Breast epithelium (tissue), 4 donors: ENCODE measurements at places on chromosomes 13 and 19. TPM values are rescaled to one million over a fixed set of nuclear protein-coding genes. Genes with fewer than 3 reads are reported as not detected.

DNA sequence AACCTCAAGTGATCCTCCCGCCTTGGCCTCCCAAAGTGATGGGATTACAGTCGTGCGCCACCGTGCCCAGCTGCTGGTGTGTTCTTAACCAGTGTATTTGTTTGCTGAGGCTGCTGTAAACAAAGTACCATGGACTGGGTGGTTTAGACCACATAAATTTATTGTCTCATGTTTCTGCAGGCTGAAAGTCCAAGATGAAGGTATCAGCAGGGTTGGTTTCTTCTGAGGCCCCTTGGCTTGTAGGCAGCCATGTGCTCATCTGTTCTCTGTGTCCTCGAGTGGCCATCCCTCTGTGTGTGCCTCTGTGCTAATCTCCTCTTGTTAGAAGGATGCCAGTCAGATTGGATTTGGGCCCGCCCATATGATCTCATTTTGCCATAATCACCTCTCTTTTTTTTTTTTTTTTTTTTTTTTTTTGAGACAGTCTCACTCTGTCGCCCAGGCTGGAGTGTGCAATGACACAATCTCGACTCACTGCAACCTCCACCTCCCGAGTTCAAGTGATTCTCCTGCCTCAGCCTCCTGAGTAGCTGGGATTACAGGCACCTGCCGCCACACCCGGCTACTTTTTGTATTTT lies 31.8 kb downstream of the PEX11G start:
- DNase-seq = no peak

DNA sequence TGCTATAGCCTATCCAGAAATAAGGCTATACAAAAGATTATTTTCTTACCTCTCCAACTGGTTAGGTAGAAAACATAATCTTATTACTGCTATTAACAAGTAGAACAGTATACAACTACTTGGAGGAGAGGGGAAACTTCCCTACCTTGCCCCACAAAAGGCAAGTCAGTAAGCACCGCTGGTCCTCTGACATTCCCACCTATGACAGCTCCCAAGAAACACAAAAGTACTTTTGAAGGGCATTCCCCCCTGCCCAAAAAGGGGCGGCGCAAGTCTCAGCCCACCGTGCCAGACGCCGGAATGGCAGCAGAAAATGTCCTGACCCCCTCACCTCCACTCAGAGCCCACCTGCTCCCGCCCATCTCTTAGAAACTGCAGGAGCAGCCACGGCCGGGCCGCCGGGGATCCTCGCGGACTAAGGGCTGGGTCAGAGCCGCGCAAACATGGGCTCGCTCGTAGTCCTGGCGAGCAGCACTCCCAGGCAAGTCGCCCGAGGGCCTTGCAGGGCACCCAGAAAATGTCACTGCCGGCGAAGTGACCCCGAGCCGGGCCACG lies 437 bp downstream of the SUCLA2 start:
- DNase-seq = peak; percentile 52

- no peak for DNase-seq
Observed at GRCh38 chr13:88637935-88638334, 966.8 kb downstream of the SLITRK5 start.

DNA sequence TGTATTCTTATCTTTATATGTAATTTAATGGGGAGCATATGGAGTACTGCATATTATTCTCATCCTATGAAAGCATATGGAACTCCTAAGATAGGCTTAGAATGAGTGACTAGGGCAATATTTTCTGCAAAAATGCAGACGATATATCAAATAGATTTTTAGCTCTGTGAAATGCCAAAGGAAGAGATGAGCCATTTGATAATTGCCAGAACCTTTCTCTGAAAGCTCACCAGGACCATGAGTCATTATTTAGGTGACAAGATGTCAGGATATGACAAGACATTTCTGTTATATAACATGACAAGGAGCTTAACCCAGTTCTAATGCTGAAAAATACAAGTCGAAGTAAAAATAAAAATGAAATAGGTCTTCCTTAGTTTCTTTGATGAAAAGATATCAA lies 145.0 kb downstream of the SLITRK6 start:
- no peak for DNase-seq

DNA sequence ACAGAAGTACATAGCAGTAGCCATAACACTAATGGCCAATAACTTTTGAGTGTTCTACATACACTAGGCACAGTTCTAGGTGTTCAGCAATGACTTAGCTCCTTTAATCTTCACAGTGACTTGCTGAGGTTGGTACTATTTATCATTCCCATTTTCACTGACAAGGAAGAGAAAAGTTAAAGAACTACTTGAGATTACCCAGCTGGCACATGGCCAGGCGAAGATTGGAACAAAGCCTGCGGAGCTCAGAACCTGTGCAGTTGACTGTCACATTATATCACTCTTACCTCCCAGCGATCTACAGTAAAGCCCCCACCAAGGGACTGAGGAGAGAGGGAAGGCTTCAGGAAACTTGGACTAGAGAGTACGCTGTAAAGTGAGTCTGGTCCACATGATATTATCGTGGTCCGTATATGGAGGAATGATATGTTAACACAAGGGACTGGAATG lies 42.4 kb upstream of the WDFY2 start:
- DNase-seq = no peak

DNA sequence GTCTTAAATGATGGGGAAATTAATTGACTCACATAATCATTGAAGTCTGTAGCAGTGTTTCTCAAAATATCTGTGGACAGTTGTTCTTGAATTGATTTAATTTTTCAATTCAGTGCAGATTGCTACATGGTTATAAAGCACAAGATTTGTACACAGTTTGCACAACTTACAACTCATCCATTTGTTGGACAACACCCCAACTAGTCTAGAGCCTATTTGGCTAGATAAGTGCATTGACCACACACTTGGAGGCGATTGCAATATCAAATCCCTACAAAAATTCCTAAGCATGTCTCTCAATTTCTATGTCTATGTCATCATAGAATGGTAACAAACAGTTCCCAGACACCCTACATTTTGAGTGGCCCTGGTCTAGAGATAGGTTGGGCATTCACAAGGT lies 48.0 kb upstream of the IPO5 start:
- DNase-seq = no peak

- peak; percentile 78 for DNase-seq
Observed at GRCh38 chr19:47790398-47790814, 11.9 kb downstream of the SELENOW start.

DNA sequence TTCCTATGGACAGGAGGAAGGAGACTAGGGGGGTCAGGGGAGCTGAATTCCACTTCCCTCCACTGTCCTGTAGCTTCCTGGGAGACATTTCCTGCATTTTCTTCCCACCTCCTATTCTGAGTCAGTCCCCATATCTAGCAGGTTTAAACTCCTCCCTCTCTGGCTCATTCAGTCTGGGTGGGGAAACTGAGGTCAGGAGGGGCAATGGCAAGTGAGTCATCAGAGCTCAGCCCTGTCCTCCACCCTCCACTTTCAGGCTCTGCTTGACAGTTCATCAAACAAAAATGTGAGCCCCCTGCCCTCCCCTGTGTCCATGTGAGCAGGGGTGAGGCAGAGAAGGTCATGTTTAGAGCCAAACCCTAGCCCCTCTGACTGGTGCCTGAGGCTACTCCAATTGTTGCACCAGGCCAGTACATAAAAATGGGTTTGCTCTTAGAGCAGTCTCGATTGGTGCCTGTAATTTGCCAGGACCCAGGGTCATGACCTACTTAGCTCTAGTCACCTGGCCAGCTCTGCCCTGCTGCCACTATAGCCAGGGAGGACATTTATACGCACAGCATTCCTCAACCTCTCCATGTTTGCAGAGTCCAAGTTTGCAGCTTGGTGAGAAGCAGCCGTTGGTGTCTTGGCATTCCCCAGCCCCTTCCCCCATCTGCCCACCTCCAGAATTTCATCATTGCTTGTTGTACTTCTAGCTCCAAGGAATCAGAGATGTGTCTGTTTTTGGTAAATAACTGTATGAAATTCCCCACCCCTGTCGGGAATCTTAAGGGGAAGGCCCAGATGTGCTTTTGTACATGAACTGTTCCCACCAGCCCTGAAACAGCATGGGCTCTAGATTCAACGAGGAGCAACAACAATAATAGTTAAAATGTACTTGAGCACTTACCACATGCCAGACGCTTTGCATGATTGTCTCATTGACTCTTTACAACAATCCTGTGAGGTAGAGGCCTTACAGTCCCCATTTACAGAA lies 20.7 kb downstream of the SAMD4B start:
- no peak for DNase-seq

DNA sequence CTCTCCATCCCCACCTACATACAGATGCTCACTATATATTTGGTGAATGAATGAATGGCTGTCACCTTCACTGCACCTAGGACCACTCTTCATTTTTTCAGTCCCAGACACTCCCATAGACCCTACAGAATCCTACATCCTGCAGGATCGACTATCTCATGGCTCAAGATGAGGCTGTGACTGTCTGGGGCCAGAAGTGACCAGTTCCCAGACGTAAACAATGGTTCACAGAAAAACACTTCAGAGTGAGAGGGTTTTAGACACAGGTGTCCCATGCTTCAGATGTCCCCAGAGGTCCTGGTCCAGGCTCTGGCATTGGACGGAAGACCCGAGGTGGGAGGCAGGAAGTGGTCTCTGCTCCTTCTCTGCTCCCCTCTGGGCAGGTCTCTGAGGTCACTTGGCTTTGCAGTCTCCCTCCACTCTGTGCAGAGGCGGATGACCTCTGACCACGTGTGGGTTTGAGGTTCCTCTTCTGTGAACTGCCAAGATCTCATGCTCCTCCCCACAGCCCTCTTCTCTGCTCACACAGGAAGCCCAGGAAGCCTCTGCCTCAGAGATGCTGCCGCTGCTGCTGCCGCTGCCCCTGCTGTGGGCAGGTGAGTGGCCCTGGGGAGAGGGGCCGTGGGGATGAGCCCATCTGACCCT lies 24.9 kb downstream of the SIGLEC7 start:
- no peak for DNase-seq

GRCh38 chr19:322616-323015 lies 22.0 kb downstream of the MIER2 start:
- DNase-seq = no peak

- DNase-seq = no peak
Observed at GRCh38 chr19:3748965-3749364, 12.5 kb downstream of the APBA3 start.

GRCh38 chr19:46981286-46981945 lies 38.2 kb upstream of the NPAS1 start:
- no peak for DNase-seq

- no peak for DNase-seq
Observed at GRCh38 chr13:21225841-21226581, 49.6 kb downstream of the MRPL57 start.

- no peak for DNase-seq
Observed at GRCh38 chr19:29155683-29156082, 57.3 kb downstream of the UQCRFS1 start.

DNA sequence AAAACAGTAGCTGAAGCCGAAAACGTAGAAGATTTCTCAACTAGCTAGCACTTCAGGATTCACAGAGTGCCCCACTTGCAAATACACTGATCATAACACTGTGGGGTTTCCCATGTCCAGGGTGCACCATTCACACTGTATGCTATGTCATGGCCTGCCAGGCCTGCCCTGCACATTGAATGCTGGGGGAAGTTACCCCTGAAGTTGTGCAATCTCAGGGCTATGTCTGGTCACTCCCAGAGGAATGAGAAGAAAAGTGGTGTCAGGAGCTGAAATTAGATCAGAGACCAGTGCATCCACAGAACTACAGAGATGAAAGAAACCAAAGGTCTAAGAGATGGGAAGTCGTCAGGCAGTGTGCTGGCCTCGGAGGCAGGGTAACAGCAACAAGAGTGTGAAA lies 196.8 kb downstream of the RAP2A start:
- DNase-seq = no peak

- DNase-seq = no peak
Observed at GRCh38 chr13:112732679-112733078, 42.8 kb downstream of the ATP11A start.

DNA sequence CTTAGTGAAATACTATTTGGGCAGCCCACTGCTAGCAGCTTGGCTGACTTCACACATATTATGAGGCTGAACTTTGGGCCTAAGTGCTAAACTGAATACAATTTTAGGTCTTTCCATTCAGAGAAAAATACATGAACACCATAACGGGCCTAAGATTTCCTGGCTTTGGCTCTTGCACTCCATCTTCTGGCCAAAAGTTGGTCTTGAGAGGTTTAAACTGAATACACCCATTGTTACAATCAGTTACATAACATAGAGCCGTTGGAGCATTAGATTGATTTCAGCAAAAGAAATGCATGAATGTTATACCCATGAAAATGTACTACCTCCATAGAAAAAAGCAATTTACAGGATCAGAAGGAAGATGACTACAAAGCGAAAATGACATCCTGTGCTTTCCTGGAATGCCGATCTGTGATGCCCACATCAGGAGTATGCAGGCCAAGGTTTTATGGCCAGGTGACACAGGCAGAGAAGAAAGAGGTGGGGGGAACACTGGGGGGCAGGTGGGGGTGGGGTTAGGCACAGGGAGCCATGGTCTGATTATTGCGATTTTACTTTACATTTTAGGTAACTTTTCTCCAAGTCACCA lies 11.1 kb upstream of the SHISA2 start:
- DNase-seq = peak; percentile 23

- DNase-seq = no peak
Observed at GRCh38 chr13:103615771-103616170, 549.6 kb upstream of the SLC10A2 start.

GRCh38 chr13:33606692-33607091 lies 211.3 kb upstream of the RFC3 start:
- DNase-seq = no peak

- no peak for DNase-seq
Observed at GRCh38 chr19:6987850-6988249, 33.4 kb downstream of the MBD3L2B start.

GRCh38 chr19:31119951-31120690 lies 229.1 kb downstream of the TSHZ3 start:
- DNase-seq = no peak

IGSF23 gene
- total RNA-seq = not detected

MIER2 gene
- 12.8 TPM for total RNA-seq

PVR gene
- total RNA-seq = 8.5 TPM

TSC22D1 gene
- total RNA-seq = 235 TPM

BTBD2 gene
- total RNA-seq = 52.0 TPM

CATSPERD gene
- total RNA-seq = not detected

IRS2 gene
- 29.5 TPM for total RNA-seq

CYP2F1 gene
- total RNA-seq = not detected

OR7A5 gene
- not detected for total RNA-seq

TGFB1 gene
- 12.0 TPM for total RNA-seq

NFIX gene
- 53.9 TPM for total RNA-seq

MEIOSIN gene
- not detected for total RNA-seq

GTF2F2 gene
- 23.4 TPM for total RNA-seq

PHLDB3 gene
- 7.5 TPM for total RNA-seq

NCLN gene
- total RNA-seq = 25.3 TPM

MCEMP1 gene
- total RNA-seq = 2.4 TPM

PRSS57 gene
- not detected for total RNA-seq

EFNA2 gene
- not detected for total RNA-seq

ZNF610 gene
- total RNA-seq = 1.1 TPM

TGDS gene
- total RNA-seq = 21.2 TPM

LYPD5 gene
- 7.2 TPM for total RNA-seq
